ENCODE measurements at places on chromosomes 3 and 15.
A peak's percentile ranks its signal among the peaks of the same experiment; 100 is the strongest.

DNA sequence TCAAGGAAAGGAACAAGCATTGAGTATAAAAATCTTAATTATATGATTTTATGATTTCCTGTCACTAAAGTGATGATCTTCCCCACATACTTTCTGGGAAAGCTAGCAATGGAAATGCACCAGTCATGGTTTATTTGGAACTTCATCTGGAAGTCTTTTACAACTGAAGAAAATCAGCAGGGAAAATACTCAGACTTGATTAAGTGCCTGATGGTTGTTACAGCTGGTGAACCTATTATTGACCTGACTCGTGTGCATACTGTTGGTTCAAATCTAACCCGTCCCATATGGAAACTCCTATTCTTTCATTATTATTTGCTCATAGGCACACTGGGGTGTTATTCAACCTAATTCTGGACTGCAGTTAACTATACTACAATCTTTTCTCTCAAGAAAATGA, 701.8 kb upstream of the CCDC54 start:
- no peak for DNase-seq

DNA sequence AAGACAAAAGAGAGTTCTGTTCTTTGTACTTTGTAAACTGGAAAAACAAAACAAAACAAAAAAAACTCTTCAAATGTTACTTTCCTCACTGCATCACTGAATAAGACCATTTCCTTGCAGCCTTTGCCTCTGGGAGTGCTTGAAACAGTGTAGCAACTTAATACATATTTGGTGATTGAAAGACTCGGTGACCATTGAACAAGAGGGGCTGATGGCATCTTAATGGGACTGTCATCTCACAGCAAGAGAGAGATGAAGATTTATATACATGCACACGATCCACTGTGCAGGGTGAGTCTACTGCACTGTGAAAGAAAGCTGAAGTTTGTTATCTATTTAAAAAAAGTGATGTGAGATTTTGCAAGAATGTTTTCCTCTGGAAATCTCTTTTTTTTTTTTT, 111.9 kb upstream of the KLHL25 start:
- DNase-seq, result no peak

GRCh38 chr3:168040607-168041208, 55.0 kb downstream of the GOLIM4 start:
- DNase-seq, result peak; percentile 55

- DNase-seq, result no peak
Observed at GRCh38 chr3:197675951-197676350, 60.8 kb downstream of the RUBCN start.

DNA sequence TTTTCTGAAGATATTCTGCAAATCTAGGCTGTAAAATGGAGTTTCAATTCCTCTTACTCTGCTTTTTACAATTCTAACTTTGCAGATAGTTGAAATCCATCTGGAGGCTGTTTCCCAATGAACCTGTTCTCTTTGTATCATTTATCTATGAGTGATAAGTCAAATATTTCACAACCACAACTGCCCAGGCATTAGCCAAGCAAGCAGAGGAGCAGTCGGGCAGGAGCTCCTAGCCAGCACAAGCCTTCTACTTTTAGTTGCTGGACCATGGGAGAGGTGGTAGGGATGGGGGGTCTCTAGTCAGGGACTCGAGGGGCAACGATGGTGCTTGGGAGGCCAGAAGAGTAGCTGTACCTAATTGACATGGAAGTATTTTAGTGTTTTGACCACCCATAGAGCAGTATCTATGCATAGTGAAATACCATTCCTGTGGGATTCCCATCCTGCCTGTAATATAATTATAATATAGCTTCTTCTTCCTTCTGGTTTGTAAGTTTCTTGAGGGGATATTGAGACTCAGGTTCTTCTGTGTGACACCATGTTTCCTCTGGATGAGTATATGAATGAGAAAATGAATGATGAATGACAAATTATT, 353.5 kb upstream of the IL12A start:
- no peak for DNase-seq

- DNase-seq, result no peak
Observed at GRCh38 chr3:60431599-60431958, 819.7 kb downstream of the FHIT start.

- no peak for DNase-seq
Observed at GRCh38 chr3:71940486-71940885, 155.5 kb upstream of the PROK2 start.

- DNase-seq, result no peak
Observed at GRCh38 chr3:170909129-170909903, 879 bp upstream of the EIF5A2 start.

- DNase-seq, result no peak
Observed at GRCh38 chr3:179402963-179403362, 48.3 kb downstream of the GNB4 start.

DNA sequence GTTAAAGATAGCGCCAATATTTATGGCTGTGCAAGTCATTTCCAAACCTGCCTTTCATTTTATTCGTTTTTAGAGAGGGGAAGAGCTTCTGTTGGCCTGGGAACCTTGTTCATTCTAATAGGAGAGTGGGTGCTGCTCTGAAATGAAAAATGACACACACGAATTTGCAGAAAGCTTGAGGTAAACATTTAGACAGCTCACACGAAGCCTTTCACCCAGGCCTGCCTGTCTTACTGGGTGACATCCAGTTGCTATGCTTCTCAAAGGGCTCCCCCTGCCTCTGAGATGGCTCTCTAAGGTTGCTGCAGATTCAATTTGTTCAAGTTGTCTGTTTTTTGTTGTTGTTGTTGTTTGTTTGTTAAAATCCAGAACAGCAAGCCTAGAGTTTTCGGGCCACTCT, 18.2 kb downstream of the PEX5L start:
- DNase-seq, result no peak
